ENCODE measurements at places on chromosomes 3 and 15.

DNA sequence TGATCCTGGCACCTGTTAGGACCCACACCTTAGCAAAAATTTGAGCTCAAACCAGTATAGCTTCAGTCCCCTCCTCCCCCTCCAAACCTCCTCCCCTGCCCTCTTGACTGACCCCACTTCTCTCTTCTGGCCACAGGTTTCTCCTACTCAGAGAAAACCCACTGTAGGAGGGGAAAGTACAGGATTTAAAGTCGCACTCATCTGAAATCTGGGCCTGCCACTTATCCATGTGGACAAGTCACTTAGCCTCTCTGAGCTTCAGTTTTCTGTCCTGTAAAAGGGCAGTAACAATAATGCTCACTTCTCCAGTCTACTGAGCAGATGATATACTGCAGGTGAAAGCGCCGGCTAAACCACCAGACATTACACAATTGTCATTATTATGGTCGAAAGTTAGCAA, 142.7 kb downstream of the MEGF11 start:
- DNase-seq: no peak

DNA sequence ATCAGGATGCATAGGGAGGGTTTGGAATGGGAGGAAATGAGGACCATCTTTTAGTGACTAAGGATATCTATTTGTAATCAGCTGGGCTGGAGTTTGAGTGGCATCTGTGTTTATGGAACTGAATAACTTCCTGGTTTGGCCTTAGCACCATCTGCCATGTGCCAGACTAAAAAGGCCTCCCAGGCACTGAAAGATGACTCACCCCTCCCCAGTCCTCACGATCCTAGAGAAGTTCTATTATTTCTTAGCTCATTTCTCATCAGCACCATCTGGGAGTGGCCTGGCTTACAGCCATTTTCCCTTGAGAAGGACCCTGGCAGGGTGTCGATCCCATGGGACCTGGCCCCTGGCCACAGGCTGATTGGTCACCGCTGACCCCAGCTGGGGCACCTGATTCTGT, 23.9 kb upstream of the CTXND1 start:
- no peak for DNase-seq

DNA sequence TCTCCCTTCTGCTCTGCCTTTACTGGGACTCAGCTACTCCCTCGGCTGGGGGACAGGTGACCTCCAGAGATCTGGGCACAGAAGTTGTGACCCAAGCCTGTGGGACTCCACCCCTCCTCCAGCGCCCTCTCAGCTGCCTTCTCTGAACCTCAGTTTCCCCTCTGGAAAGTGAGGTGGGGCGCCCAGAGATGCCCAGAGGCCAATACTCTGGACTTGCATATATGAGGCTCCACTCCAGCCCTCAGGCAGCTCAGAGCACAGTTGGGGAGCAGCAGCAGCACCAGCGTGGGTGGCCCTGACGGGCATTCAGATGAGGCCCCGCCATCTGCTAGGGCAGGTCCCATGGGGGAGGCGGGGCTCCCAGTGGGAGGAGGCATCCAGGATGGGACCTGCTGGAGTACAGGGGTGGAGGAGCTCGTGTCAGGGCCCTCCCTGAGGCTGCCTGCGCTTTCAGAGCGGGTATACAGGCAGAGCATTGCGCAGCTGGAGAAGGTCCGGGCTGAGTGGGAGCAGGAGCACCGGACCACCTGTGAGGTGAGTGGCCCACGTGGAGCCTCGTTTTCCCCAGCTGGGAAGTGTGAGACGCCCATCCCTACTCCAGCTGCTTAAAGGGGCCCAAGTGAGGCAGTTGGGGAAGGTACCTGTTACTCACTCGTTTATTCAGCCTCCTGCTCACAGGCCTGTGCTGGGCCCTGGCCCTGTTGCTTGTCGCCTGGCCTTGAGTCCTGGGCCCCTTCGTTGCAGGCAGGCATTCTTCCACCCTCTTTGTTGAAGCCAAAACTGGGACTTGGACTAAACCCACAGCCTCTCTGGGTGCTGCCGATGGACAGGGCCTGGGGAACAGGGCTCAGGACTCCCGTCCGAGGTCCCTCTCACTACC, 35.4 kb downstream of the PSTPIP1 start:
- no peak for DNase-seq

GRCh38 chr3:14077310-14077709, 47.4 kb downstream of the CHCHD4 start:
- no peak for DNase-seq

- DNase-seq: no peak
Observed at GRCh38 chr3:85475346-85475745, 516.6 kb downstream of the CADM2 start.

- DNase-seq: no peak
Observed at GRCh38 chr3:139558351-139559266, 19.1 kb upstream of the RBP1 start.

- DNase-seq: no peak
Observed at GRCh38 chr3:56759532-56759931, 42.2 kb downstream of the ARHGEF3 start.
